ENCODE measurements at places on chromosomes 1 and 21. TPM values are rescaled to one million over a fixed set of nuclear protein-coding genes. Genes with fewer than 3 reads are reported as not detected.

MXRA8 gene
- 345 TPM for total RNA-seq

- DNase-seq = no peak
These were observed 8.7 kb upstream of the DUSP12 start for GRCh38 chr1:161740921-161741320.

- no peak for DNase-seq
These were observed 12.2 kb downstream of the PINK1 start for GRCh38 chr1:20645414-20645813.

- no peak for DNase-seq
These were observed 123.9 kb upstream of the DPYD start for GRCh38 chr1:98044766-98045165.

GPR161 gene
- total RNA-seq = 16.3 TPM

DNA sequence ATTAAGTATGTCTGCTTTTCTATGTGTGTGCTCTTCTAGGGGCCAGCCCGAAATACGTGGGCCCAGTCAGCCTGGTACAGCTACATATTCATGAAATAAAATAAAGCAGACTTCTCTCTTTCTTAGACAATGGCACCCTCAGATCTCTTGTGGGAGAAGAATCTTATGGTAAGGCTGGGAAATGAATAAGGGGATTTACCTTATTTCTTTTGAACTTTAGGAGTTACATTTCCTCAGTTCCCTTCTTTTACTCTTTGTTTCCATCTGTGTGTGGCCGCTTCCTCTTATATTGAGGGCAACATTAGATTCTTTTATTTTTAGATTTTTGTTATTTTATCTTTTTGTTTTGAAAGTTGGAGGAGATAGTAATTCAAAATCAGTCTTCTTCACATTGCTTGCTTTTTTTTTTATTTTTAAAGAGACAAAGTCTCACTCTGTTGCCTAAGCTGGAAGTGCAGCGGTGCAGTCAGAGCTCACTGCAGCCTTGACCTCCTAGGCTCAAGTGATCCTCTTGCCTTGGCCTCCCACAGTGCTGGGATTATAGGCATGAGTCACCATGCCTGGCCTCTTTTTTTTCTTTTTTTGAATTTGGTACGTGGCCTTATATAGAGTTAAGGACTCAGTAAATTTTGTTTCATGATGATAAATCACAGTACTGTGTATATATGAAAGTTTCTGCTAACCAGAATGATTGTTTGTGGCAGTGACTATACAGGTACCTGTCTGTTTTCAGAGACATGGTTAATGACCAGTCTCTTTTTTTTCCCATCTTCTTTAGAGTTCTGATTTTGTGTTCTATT is 9.1 kb downstream of the LAMC1 start:
- DNase-seq = no peak

GRCh38 chr1:86472152-86472551 is 3.4 kb downstream of the CLCA1 start:
- no peak for DNase-seq

CD1E gene
- not detected for total RNA-seq

RAP1GAP gene
- total RNA-seq = 0.64 TPM

GRCh38 chr1:169809370-169810095 is 14.8 kb upstream of the METTL18 start:
- no peak for DNase-seq

DNA sequence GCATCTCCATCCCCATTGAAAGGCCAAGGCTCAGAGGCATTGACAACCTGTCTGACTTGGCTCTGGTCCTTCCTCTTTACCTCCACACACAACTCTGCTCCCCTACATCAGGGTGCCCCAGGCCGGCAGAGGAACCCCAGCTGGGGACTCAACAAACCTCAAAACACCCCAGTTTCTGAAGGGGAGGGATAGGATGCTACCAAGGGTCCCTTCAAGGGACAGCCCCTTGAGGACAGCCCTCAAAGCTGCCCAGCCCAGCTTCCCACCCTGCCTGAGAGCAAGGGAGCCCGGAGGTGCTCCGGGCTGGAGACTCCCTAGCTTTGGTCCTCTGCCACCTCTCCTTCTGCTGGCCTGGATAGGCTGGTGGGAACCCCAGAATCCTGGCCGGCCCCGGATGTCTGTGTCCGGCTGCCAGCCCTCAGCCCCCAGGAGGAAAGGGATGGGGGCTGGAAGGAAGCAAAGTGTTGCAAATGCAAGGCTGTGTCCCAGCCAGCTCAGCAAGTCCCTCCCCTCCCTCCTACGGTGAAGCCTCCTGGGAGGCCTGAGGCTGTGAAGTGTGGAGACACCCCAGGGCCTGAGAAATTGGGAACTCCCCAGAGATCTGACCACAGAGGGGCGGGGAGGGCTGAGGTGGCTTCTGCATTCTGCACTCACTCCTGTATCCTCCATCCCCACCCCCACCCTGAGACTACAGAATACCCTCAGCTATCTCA is 1.1 kb upstream of the MARCKSL1 start:
- peak; percentile 74 for DNase-seq

DNA sequence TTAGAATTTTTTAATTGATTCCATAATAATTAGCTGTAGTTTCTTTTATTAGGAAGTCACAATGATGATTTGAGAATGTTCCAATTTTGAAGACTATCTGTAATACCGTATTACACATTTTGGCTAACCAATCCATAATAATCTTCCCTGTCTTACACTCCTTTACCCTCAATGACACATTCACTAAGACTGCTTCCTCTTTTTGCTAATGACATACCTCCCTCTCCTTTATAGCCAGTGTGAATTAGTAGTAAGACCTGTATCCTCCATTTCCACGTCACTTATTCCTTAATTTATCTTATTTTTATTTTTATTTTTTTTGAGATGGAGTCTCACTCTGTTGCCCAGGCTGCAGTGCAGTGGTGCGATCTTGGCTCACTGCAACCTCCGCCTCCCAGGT is 10.1 kb downstream of the KDM1A start:
- DNase-seq = no peak

DNA sequence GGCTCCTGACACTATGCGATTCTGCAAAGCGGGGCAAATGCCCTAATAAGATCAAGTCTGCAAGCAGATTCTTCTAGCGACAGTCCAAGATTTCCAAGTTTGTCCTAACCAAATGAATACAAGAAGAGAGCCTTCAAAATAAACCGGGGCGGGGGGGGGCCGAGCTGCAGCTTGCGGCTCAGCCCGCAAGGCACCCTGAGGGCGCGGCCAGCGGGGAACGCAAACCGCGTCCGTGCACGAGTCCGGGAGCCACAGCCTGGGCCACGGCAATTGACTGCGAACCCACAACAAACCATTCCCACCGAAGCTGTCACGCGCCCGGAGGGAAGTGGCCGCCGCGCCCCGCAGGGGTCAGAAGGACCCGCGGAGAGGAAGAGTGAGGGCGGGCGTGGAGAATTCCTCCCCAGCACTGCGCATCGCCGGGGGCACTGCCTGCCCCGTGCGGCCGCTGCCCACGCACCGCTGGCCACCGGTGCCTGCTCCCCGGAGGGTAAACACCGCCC is 687 bp downstream of the TGFBR3 start:
- peak; percentile 67 for DNase-seq

DNA sequence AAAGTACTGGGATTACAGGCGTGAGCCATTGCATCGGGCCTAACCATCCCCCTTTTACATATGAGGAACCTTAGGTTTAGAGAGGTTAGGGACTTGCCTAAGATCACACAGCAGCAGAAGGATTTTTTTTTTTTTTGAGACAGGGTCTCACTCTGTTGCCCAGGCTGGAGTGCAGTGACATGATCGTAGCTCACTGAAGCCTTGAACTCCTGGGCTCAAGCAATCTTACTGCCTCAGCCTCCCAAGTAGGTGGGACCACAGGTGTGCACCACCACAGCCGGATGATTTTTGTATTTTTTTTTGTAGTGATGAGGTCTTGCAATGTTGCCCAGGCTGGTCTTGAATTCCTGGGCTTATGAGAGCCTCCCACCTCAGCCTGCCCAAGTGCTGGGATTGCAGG is 2.2 kb upstream of the C1orf167 start:
- no peak for DNase-seq

CENPF gene
- 0.53 TPM for total RNA-seq

DNA sequence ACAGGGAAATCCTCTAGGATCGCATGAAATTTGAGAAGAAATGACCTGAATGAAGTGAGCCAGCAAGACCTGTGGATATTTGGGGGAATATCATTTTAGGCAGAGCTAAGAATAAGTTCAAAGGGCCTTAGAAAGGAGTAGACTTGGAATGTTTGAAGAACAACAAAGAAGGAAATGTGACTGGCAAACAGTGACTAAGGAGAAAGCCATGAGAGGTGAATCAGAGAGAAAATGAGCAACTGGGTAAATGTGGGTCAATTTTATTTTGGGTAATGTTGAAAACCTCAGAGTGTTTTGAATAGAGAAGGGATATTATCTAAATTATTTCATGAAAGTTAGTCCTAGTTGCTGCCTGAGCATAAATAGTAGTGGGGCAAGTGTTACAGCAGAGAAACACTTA is 672.8 kb downstream of the LMO4 start:
- no peak for DNase-seq

DNA sequence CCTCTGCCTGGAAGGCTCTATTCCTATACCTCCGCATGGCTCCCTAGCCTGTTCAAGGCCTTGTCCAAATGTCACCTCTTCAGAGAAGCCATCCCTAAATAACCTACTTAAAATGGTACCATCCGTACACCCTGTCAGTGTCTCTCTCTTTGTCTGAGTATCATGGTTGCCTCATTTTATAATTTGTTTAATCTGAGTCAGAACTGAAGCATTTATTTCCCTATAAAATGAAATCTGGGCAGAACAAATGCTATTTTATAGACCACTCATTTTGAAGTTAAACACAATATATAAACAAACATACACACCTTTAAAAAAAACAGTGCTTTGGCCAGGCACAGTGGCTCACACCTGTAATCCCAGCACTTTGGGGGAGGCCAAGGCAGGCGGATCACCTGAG is 30.2 kb downstream of the RERE start:
- DNase-seq = no peak

GRCh38 chr1:156096640-156097391 is 14.6 kb upstream of the MEX3A start:
- peak; percentile 96 for DNase-seq

GRCh38 chr1:46407636-46408035 is 13.5 kb downstream of the FAAH start:
- no peak for DNase-seq

DNA sequence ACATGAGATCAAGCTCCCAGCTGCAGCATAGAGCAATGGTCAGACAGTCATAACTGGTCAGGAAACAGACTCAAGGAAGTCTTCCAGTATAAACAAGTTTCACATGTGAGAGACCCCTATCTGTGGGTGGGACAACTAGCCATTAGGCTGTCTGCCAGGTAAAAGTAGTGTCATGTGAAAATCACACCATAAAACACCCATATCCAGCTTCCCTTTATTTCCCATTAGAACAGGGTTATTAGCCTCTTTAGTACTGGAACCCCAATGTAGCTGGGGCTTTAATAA is 426.7 kb downstream of the KCNT2 start:
- DNase-seq = no peak

DNA sequence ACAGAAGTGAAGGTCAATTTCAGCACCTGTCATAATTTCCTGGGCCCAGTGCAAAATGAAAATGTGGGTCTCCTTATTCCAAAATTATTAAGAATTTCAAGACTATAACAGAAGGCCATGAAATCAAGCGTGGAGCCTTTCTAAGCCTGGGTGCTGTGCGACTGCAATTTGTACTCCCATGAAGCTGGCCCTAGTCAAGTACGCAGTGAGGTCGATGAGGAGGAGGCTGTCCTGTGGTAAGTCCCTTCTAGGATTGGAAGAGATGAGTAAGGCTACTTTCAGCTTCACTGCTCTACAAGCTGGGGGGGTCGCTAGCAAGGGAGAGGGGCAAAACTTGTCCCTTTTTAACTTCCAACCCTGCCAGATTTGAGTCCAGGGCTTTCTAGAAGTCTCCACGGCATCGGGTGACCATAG is 410 bp upstream of the NUDC start:
- no peak for DNase-seq

DNA sequence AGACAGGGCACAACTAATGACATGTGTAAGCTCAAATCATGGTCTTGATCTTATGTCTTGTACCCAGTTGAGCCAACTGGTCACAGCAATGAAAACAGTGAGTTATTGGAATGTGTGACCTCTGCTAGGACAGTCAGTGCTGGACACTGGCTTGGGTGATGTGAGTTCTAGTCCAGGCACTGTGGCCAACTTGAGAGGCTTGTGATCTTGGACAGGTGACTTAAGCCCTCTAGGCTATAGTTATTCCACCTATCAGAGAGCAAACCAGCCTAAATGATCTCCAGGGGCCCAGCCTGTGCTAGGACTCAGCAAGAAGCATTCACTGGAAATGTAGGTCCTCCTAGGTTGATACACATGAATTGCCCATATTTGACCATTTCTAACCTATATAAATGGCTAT is 1.1 kb downstream of the KCNE2 start:
- peak; percentile 28 for DNase-seq

- no peak for DNase-seq
These were observed 9.7 kb upstream of the RUNX3 start for GRCh38 chr1:24939675-24940193.

SPATA21 gene
- total RNA-seq = not detected

DNA sequence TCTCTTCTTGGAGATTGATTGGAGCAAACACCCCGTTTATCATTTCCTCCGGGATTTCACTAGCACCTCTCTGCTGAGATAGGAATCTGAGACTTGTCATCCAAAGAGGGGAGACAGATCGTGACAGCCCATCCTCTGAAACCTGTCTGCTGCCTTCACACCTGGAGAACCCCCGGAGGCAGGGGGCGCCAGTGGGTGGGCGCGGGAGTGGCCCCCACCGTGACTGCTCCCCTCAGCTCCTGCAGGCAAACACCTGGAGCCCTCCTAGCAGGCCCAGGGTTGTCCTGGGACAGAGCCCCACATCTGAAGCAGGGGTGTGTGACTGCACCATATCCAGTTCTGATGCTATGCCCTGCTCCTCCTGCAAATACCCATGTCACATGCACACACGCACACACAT is 209.5 kb upstream of the POU3F1 start:
- no peak for DNase-seq

GRCh38 chr1:30183895-30184294 is 539.5 kb downstream of the MATN1 start:
- no peak for DNase-seq

RUNX3 gene
- total RNA-seq = 0.21 TPM

FOXJ3 gene
- total RNA-seq = 62.8 TPM

GRCh38 chr1:12475530-12475934 is 142.5 kb downstream of the DHRS3 start:
- peak; percentile 54 for DNase-seq

DNA sequence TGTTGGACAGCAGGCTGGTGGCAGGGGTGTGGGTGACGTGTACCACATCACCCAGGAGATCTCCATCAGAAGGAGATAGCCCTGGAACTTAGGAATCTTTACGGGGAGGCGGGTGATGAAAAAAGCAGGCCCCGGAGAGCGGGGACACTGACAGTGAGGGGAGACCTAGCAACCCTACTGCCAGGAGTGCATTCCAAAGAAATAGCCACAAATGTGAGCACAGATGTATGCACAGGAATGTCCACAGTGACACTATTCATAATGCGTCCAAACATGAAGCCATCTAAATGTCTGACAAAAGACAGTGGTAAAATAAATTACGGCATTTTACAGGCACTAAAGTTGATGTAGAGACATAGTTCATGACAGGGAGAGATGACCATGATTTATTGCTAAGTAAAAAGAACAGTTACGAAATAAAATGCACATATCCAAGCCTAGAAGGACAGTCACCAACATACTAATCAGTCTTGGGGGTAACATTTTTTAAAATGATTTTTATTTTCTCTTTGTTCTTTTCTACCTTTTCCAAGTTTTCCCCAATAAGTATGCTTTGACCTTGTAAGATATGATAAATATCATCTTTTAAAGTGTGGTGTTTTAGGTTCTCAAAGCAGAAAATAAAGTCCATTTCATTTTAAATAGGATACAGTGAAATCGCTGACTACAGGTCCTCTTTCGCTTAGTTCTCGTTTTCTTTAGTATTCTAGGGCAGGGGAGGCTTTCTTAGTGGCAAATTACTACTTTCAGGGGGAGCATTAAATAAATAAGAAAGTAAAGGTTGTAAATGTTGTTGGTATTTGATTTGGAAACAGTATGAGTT is 21.3 kb downstream of the CD247 start:
- no peak for DNase-seq

Measured in ascending aorta (tissue), 2 donors.